ENCODE measurements at places on chromosomes 4 and X.

- DNase-seq: peak; percentile 19
Observed at GRCh38 chrX:68822641-68823410, 6.0 kb upstream of the EFNB1 start.

GRCh38 chr4:24877868-24878635 lies 34.8 kb downstream of the CCDC149 start:
- DNase-seq: no peak

DNA sequence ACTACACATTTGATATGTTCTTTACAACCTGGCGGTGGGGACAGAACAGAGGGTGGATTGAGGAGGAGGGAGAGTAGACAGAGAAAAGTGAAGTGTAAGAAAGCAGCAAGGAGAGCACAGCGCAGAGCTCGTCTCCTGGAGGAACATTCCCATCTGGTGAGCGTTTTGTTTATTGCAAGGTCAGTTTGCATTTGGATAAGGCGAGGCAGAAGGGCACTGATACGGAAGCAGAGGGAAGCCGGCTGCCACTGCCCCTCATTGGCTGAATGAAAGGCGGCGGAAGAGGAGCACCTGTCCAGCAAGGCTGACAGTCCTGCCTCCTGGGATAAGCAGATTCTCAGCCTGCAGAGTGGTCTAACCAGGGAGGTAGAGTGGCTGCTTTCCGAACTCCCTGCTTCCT lies 83.2 kb downstream of the GPR143 start:
- peak; percentile 0 for DNase-seq

DNA sequence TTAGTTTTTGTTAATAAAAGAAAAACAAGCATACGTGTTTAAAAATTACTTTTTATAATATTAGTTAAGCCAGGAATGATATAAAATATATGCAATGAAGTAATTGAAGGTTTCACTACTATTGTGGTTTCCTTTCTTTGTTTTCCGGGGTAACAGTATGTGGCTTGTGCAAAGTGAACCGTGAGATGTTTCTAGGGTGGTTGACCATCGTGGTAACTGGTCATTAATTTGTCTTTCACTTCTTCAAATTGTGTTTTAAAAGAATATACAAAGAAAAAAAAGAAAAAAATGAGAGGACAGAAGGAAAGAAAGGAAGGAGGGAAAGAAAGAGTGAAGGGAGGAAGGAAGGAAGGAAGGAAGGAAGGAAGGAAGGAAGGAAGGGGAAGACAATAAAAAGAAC lies 330.1 kb upstream of the CPXCR1 start:
- no peak for DNase-seq

Data from erythroblast (primary cell).